Stimulated activated CD8-positive, alpha-beta memory T cell treated with anti-CD3 and anti-CD28 coated beads, Interleukin-4, amount 100 ng/mL, for 1 hour (primary cell): ENCODE measurements at places on chromosomes 11 and 22.

GRCh38 chr11:43358279-43358800 lies 380 bp upstream of the TTC17 start:
- DNase-seq, result no peak

DNA sequence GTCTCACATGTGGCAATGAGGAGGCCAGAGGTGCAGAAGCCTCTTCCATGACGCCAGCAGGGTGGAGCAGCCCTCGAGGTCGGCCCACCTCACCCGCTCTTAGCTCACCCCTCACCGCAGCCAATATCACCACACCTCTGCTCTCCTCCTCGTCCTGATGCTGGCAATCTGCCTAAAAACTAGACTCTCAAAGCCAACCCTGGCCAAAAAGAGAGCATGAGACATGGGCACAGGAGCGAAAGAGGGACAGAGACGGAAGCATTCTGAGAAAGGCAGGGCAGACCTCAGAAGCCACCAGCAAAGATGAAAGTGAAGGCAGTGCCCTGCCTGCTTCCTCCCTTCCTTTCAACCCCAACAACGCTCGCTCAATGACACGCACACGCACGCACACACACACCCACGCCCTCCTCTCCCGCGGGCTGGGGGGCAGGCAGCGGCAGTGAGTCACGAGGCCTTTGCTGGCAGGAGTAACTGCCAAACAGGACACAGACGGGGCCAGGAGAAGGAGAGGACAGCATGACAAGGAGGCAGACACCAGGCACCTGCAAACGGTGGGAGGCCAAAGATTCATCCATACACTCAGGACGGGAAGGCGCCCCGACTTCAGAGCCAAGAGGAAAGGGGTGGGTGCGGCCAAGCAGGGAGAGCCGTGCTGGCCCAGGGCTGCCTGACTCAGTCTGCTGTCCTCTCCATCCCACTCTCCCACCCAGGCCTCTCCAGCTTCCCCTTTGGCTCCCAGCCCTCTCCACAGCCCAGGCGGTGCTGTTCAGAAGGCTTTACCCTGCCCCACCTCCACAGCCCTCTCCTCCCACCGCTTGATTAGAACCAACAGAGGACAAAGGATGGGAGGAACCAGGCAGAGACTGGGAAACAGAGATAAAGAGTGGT lies 11.4 kb downstream of the IGSF9B start:
- DNase-seq, result no peak

GRCh38 chr11:119752946-119753345 lies 23.9 kb upstream of the NECTIN1 start:
- no peak for DNase-seq

- DNase-seq, result no peak
Observed at GRCh38 chr22:42645341-42645937, 3.8 kb downstream of the CYB5R3 start.

GRCh38 chr22:37105154-37105553 lies 4.4 kb downstream of the TMPRSS6 start:
- DNase-seq, result no peak

GRCh38 chr11:1467270-1467669 lies 19.3 kb downstream of the MOB2 start:
- no peak for DNase-seq

- no peak for DNase-seq
Observed at GRCh38 chr11:58787903-58788302, 56.2 kb upstream of the GLYAT start.
